GM18507 (cell line): ENCODE measurements at places on chromosomes 13 and 19.

- DNase-seq, result no peak
Observed at GRCh38 chr13:25727810-25728209, 324.0 kb downstream of the SHISA2 start.

GRCh38 chr13:90547272-90547790, 800.2 kb upstream of the MIR17HG start:
- DNase-seq, result no peak

- no peak for DNase-seq
Observed at GRCh38 chr13:113585896-113586295, 1.3 kb downstream of the TFDP1 start.

DNA sequence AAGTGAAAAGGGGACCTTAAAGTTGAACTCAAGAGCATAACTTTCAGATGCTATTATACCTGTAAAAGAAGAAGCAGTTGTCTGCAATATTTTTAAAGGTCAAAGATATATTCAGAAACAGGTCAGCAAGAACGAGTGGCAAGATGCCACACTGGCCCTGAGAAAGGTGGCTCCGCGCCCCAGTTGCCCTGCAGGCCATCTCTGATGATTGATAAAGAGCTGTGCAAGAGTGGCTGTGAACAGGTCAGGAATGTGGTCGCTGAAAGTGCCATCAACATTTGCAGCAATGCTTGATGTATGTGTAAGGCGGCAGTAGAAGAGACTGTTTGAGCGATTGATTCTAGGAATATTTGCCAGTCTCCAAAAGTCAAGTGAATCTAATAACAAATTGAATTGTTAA, 664.2 kb upstream of the SLC10A2 start:
- DNase-seq, result no peak
